ENCODE measurements at places on chromosomes 2 and 18. TPM values are rescaled to one million over a fixed set of nuclear protein-coding genes. Genes with fewer than 3 reads are reported as not detected.

GRP gene
- polyA plus RNA-seq, result 1.1 TPM

DNA sequence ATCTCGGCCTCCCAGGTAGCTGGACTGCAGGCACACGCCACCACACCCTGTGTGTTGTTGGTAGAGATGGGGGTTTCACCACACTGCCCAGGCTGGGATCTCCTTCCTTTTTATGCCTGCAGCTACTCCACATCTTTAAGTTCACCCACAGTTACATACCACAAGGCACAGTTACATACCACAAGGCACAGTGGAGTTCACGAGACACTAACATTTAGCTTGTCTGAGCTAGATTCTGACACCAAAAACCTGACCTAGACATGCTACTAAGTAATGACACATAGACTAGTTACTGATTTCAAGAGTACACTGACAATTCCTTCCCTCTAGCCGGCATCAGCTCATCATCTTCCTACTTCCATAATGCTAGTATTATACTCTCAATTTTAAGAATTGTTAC, 4.3 kb downstream of the POLR2D start:
- no peak for DNase-seq

DNA sequence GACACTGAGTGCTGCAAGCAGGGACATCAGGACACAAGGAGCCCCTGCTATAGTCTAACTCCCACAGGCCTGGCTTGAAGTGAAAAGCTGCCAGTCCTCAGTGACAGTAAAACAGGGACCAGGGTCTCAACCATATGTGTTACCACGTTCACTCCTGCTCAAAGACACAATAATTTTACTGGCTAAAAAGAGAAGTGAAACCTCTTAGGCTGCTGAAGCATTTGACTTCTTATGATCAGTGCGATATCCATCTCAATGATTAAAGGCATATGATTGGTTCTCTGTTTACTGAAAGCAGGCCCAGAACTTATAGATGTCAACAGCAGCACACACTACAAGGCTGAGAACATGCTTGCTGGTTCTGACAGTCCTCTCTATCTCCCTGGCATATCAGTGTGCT, 129.8 kb upstream of the LMAN1 start:
- DNase-seq, result no peak

DNA sequence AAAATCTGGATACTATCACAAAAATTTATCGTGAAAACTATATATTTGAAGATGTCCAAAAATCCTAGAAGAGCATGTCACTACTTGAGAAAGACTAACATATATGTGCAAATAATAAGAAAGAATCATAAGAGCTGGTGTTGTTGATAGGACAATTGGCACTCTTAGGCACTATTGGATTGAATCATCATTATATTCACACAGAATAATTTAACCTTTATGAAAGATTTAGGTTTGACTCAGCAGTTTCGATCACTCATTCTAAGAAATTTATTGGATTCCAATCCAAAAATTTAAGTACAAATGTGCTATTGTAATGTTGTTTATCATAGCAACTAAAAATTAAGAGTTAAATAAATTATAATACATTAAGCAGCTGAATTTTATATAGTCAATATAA, 503.6 kb downstream of the SPAG16 start:
- no peak for DNase-seq

GRCh38 chr2:17916584-17916983, 38.1 kb downstream of the KCNS3 start:
- DNase-seq, result no peak

- no peak for DNase-seq
These were observed 51.9 kb downstream of the PLA2R1 start for GRCh38 chr2:160010361-160011145.
